ENCODE measurements at places on chromosomes 12 and 14. TPM values are rescaled to one million over a fixed set of nuclear protein-coding genes. Genes with fewer than 3 reads are reported as not detected.

Gene AMN
- total RNA-seq: 7.1 TPM

Gene CPNE6
- total RNA-seq: not detected

Gene CCDC196
- not detected for total RNA-seq

Gene BRAP
- 27.5 TPM for total RNA-seq

Gene PMCH
- not detected for total RNA-seq

Gene KTN1
- 133 TPM for total RNA-seq

Gene MAP1LC3B2
- total RNA-seq: 2.9 TPM

Gene SLC25A47
- not detected for total RNA-seq

Gene SDSL
- 0.67 TPM for total RNA-seq

Gene VRTN
- total RNA-seq: not detected

Gene MAPK1IP1L
- 67.2 TPM for total RNA-seq

Gene BTG1
- total RNA-seq: 431 TPM
